ENCODE measurements at places on chromosomes 2 and 18.

GRCh38 chr2:80531319-80531718 lies 226.8 kb upstream of the LRRTM1 start:
- no peak for DNase-seq

GRCh38 chr18:75244351-75245313 lies 34.0 kb downstream of the TSHZ1 start:
- DNase-seq: no peak

- DNase-seq: no peak
Measured at GRCh38 chr2:88597168-88597567, 30.1 kb downstream of the EIF2AK3 start.

GRCh38 chr18:11710578-11710977 lies 21.5 kb downstream of the GNAL start:
- DNase-seq: no peak

- no peak for DNase-seq
Measured at GRCh38 chr2:108988796-108989713, at the start of gene EDAR. TSS of gene EDAR (minus strand) at chr2:108989220. CDS start at chr2:108931014, 58,206 bp downstream.

DNA sequence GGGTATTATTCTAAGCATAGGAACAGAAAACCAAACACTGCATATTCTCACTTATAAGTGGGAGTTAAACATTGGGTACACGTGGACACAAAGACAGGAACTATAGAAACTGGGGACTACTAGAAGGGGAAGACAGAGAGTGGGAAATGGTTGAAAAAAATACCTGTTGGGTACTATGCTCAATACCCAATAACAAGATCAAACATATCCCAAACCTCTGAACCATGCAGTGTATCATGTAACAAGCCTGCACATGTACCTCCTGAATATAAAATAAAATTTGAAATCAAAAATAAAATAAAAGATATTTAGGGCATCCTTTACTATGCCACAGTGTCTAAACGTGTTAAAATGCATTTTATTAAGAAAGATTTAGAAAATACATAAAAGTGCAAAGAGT lies 221.0 kb upstream of the TFPI start:
- no peak for DNase-seq

DNA sequence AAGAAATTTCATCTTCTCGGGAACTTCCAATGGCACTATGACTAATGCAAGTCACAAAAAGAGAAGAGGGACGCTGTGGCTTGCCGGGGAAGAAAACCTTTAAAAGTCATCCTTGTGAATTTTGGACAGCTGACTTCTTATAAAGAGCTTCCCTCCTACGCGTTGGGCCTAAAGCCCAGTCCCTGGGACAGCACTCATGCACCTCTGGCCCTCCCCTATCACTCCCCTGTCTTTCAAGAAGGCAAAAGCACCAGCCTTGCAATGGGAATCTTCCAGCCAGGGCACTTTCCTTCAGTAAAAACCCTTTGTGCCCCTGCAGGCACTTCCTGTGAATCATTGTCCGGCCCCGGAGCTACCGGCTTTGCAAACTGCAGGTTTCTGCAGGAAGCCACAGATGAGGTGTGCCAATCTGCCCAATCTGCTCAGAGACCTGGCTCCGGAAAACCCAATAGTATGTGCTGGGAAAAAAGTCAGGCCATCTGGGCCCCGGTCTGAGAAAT lies 7.1 kb downstream of the MREG start:
- DNase-seq: peak; percentile 80

DNA sequence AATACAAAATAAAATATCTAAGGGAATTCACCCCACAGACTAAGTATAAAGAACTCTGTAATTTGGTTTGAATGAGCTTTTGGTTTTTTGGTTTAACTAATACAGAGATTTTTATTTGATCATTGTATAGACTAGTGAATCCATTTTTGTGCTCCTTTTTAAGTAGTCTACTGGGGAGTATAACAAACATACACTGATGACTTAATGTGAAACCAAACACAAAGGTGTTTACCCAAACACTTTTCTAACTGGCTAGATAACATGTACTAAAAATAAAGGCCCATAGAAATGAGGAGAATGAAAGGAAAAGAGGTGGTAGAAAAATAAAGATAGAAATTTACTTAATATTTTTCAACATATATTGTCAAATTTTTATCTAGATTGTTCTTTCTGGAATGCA lies 146.0 kb downstream of the NRXN1 start:
- no peak for DNase-seq

DNA sequence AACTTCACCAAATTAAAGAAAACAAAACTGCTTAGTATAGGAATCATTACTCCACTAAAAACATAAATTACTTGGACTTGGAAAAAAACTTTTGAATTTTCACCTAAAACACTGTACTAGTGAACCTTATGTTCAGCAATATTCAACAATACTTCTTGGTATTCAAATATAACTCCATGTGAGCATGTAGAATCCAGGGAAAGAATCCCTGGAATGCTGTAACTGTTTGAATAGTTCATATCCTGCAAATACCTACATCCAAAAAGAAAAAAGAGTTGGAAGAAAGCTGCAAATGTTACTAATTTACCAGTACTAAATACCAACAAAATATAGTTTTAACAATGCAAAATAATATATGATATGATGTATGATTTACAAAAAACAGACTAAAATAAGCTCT lies 65.4 kb downstream of the IKZF2 start:
- DNase-seq: no peak

GRCh38 chr2:222747526-222748160 lies 76.2 kb downstream of the MOGAT1 start:
- peak; percentile 47 for DNase-seq

GRCh38 chr2:15176604-15177003 lies 384.5 kb downstream of the NBAS start:
- no peak for DNase-seq

DNA sequence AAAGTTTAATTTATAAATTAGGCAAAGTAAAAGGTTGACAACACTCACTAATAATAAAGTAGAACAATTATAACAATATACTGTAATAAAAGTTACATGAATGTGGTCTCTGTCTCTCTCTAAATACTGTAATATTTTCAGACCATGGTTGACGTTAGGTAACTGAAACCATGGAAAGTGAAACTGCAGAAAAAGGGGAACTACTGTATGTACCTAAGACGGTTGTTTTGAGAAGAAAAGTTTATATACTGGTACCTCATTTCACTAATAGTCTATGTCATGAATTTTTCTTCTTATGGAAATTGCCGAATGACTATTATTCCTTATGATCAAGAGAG lies 166.7 kb upstream of the ZNF521 start:
- DNase-seq: no peak

DNA sequence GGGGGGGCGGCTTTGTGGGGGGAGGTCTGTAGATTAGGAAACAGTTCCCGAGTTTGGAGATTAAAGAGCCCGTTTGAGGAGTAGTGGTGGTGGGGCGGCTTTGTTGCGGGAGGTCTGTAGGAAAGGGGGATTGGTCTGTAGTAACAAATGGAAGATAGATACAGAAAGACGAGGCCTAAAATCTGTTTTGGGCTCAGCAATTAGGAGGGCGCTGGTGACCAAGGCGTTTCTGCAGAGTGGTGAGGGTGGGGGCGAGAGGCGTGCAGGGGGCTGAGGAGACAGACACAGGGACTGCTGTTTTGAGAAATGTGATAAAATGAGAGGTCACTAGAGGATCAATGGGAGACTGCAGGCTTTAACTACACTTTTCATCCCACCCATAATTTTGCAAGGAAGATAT lies 1.6 kb upstream of the ADNP2 start:
- no peak for DNase-seq

DNA sequence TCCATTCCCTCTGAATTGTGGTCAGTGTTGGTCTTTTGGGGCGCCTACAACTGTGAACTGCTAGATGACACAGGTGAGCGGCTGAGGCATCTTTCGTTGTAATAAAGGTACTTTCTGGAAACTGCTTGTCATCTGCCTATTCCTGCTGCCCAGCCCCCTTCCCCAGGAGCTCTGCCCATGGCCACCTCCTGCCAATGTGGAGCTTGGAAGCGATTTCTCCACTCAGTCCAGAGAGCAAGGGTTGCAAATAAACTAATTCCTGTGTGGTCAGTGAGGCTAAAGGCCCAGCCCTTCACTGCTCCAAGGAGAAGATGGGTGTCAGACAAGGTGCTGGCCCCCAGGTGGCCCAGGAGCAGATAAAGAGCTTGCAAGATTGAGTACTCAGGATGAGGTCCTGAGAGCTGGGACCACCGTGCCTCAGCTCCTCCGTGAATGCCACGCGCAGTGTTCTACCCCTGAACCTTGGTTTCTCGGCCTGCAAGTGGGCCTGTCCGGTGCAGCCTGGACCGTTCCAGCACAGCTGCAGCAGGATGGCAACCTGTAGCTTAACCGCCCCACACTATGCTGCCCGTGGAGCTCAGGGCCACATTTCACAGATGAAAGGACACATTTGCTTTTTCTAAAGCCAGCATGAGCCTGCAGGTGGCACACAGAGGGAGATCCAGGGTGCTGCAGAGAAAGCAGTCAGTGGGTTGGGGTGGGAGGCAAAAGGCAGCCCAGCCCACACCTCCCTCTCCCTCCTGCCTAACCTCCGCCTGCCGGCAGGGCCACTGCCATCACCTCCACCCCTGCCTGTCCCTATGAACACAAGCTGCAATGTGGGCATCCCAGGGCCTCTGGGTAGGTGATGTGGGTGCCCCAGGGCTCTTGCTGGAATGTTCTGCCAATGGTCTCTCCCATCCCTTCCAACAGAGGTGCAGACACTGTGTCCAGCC lies 78.7 kb upstream of the OTOF start:
- no peak for DNase-seq

- DNase-seq: no peak
Measured at GRCh38 chr2:149158957-149159356, 120.5 kb downstream of the LYPD6B start.

DNA sequence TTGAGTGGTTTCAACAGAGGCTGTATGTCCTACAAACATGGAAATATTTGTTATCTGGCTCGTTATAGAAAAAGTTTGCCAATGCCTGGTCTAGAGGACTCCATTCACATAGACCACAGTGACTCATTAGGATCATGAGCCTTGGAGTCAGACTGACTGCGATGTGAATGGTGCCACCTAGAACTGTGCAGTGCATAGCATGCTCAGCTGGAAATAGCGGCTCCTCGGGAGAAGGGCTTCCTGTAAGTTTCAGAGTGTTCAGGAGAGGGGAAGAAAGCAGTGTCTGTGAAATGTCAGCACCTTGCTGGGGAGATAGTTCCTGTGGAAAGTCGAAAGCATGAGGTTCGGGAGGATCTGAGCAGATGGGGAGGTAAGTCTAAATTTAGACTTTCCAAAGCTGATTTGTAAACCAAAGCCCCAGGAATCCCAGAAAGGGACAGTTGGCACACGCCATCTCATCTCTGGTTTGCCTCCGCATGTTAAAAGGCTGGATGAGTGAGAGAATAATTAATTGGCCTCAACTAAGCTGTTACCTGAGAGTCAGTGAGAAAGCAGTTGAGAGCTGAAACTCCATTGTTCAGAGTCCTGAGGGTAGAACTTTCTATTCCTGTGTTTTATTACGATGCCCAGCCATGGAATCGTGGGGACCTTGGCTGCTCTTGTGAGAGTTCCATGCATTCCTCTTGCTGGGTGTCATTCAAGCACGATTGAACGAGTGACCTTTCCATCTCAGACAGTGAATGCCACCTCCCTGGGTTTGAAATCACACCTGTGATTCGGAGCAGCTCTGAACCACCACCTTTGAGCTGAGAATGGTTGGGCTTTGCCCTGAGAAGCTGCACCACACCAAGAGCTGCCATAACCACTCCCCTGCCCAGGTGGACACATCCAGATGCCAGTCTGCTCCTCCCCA lies 99.5 kb downstream of the MAPK4 start:
- no peak for DNase-seq

- DNase-seq: no peak
Measured at GRCh38 chr2:173785813-173786212, 179.4 kb downstream of the SP3 start.

DNA sequence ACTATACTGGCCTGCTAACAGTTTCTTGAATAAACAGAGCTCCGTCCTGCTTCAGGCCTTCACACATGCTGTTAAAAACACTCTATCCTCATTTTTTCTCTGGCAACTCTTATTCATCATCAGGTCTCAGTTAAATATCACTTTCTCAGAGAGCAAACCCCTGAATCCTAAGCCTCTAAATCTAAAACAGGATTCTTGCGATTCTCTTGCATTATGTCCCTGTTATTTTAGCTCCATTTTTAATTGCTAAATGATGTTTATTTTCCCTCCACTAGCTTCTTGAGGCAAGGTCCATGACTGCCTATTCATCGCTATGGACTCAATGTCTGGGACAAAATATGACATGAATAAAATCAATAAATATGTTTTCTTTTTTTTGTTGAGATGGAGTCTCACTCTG lies 190.7 kb upstream of the SMAD7 start:
- DNase-seq: no peak

- DNase-seq: peak; percentile 19
Measured at GRCh38 chr2:109242654-109243331, 113.8 kb downstream of the SH3RF3 start.

GRCh38 chr2:218745559-218746469 lies 35.2 kb downstream of the TTLL4 start:
- no peak for DNase-seq

DNA sequence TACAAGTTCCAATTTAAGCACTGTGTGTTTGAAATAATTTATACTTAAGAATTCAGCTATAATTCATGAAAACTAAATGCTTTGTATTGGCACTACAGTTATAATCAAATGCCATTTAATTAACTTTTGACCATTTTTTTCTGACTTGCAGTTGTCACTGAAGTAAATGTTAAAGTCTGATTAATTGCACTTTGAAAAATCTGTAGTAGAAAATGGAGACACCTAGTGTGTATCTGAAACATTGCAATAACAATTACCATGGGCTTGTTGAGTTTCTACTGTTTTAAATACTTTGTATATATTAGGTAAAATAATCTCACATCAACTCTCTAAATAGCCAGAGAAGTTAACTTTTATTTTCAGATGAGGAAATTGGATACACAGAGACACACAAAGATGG lies 458.6 kb upstream of the FSIP2 start:
- no peak for DNase-seq

DNA sequence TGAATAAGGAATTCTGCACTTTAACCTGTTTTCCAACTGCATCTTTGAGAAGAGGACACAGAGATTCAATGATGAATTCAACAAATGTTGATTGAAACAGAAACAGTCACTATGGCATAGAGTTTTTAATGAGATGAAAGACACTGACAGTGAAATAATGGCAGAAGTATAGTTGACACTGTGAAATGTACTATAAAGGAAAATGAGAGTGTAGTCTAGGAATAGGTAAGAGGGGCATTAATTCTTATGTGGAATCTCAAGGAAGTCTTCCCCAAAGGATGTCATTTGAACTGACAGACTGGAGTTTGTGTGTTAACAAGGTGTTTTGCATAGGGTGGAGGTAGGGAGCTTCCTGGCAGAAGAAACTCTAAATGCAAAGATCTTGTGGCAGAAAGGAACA lies 566.2 kb downstream of the TDRD15 start:
- no peak for DNase-seq

DNA sequence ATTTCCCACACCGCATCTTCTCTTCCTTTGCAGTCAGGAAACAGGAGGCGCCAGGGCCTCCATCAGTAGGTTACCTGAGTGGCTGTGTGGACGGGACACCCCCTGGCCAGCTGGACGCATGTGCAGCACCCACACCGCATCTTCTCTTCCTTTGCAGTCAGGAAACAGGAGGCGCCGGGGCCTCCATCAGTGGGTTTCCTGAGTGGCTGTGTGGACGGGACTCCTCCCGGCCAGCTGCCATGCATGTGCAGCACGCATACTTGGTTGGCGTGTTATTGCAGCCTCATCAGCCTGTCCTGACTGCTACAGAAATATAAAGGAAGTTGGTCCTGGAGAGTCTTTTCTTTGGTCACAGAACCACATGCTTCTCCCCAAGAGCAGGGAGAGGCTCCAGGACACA lies 74.6 kb downstream of the DCDC2C start:
- DNase-seq: no peak

All from activated CD8-positive, alpha-beta memory T cell treated with anti-CD3 and anti-CD28 coated beads, Interleukin-2, amount 10 ng/mL, durations not matched to agents 7 days and 5 days (primary cell).